ENCODE measurements at places on chromosomes 2 and 18. TPM values are rescaled to one million over a fixed set of nuclear protein-coding genes. Genes with fewer than 3 reads are reported as not detected.

- H3K4me3 ChIP-seq = no peak overlapping the region
- H3K27ac ChIP-seq = no peak overlapping the region
- no peak for DNase-seq
- H3K36me3 ChIP-seq = no peaks in the 10 kb centered on the region
- peaks cover 17% of the 10 kb centered on the region for H3K4me1 ChIP-seq
- peaks cover 53% of the 10 kb centered on the region for H3K27me3 ChIP-seq
Observed at GRCh38 chr2:75047992-75048625, 89.7 kb downstream of the POLE4 start.

The CD302 gene
- 2.5 TPM for total RNA-seq

DNA sequence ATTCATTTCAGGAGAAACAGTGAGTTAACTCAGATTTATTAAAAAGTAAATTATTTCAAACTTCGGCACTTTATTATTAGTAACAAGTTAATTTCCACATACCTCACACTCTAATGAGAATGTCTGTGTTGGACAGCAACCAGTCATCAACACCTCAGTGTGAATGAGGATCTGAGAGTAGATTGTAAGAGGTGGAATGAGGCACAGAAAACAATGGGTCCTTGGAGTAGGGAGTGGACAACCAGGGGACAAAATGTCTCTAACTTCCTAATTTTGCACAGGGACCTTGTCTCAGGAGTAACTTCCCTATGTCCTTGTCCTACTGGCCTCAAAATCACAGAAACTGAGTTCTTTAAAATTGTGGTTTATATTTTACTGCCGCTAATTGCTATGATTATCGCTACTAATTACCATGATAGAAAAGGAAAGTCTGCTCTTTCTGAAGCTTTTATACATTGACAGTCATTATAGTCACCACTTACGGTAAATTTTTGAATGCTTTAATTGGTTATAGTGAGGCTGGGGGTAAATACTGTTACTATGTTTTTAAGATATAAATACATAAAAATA lies 82.2 kb upstream of the LRPPRC start:
- H3K27me3 ChIP-seq = no peaks in the 10 kb centered on the region
- H3K36me3 ChIP-seq = no peaks in the 10 kb centered on the region
- H3K4me1 ChIP-seq = no peaks in the 10 kb centered on the region

The FBXO48 gene
- 1.3 TPM for total RNA-seq

- H3K4me1 ChIP-seq = peaks cover 35% of the 10 kb centered on the region
- peak overlapping the region; percentile 90 for H3K27ac ChIP-seq
- no peak for DNase-seq
- H3K4me3 ChIP-seq = no peak overlapping the region
- H3K27me3 ChIP-seq = no peaks in the 10 kb centered on the region
Observed at GRCh38 chr2:48504647-48505327, 25.2 kb upstream of the STON1 start.

The CHAC2 gene
- 10.2 TPM for total RNA-seq

The FHOD3 gene
- 4.8 TPM for total RNA-seq

GRCh38 chr2:85826990-85827878 lies 61.6 kb downstream of the ST3GAL5 start:
- peak; percentile 87 for DNase-seq
- no peak overlapping the region for H3K4me3 ChIP-seq
- no peaks in the 10 kb centered on the region for H3K27me3 ChIP-seq
- peaks cover 13% of the 10 kb centered on the region for H3K4me1 ChIP-seq
- no peak overlapping the region for H3K27ac ChIP-seq
- H3K36me3 ChIP-seq = no peaks in the 10 kb centered on the region

DNA sequence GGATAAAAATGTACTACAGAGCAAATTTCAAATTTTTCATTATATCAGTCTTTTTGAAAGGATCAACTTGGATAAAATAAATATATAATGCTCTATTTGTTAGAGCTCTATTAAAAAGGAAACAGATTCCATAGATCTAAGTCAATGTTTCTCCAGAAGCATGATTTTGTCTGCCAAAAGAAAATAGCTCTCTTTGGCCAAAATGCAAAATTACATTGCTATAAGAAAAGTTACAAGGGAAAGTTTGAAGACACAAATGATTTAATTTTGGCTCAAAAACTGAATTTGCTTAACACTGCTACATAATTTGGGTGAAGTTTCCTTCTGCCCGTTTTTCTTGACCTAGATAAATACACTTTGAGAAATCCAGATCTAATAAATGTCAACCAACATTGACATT lies 15.7 kb downstream of the C2orf69 start:
- peaks cover 37% of the 10 kb centered on the region for H3K4me1 ChIP-seq
- no peaks in the 10 kb centered on the region for H3K27me3 ChIP-seq
- no peak for DNase-seq
- H3K4me3 ChIP-seq = no peak overlapping the region
- H3K27ac ChIP-seq = no peak overlapping the region
- peaks cover 35% of the 10 kb centered on the region for H3K36me3 ChIP-seq

DNA sequence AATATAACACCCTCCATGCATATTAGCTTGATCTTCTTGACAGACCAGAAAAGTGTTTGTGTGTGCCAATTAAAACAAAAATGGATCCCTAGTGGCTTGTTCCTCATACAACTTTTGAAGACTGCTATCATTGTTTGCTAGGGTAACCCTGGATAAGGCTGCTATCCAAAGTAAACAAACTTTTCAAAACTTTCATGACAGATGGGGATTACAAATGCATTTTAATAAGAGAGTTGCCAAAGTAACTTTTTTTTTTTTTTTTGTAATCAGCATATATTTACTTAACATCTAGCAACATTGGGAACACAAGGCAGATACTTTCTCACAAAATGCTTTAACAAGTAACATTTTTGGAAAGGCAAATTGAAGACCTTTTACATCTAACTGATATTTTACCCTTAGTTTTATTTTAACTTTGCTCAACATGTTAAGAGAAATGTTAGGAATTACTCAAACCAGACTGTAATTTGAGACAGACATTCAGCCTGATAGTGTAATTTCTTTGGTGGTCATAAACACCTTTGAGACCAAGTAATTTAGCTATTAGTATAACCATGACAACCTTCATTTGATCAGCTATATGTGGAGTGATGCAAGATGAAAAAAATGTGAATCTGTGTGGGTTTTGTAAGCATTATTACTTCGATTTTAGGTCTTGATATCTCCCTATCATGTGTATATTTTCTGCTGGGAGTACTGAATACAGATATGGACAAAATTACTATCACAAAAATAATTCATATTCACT lies 300.9 kb downstream of the ARHGAP15 start:
- no peak overlapping the region for H3K27ac ChIP-seq
- H3K27me3 ChIP-seq = no peaks in the 10 kb centered on the region
- DNase-seq = no peak
- H3K4me3 ChIP-seq = no peak overlapping the region
